ENCODE measurements at places on chromosomes 3 and 15. TPM values are rescaled to one million over a fixed set of nuclear protein-coding genes. Genes with fewer than 3 reads are reported as not detected.

The CCDC54 gene
- not detected for total RNA-seq

The OPA1 gene
- 76.4 TPM for total RNA-seq

The TTC23 gene
- total RNA-seq = 25.9 TPM

The PIGZ gene
- 2.4 TPM for total RNA-seq

The AGBL1 gene
- total RNA-seq = not detected

The SRGAP3 gene
- under 0.01 TPM for total RNA-seq

The FYCO1 gene
- total RNA-seq = 18.9 TPM

The SMAD6 gene
- 25.6 TPM for total RNA-seq

The FSTL1 gene
- total RNA-seq = 542 TPM

The RARB gene
- 51.6 TPM for total RNA-seq

The GTF2A2 gene
- 25.5 TPM for total RNA-seq

The RASGRF1 gene
- not detected for total RNA-seq

The GASK1A gene
- 0.38 TPM for total RNA-seq

The WDR93 gene
- total RNA-seq = under 0.01 TPM

The ANKRD34C gene
- not detected for total RNA-seq

The EPHB1 gene
- 0.81 TPM for total RNA-seq

The SHC4 gene
- 0.54 TPM for total RNA-seq

The SLC38A3 gene
- not detected for total RNA-seq

The SCN5A gene
- 3.7 TPM for total RNA-seq

The CLDN18 gene
- not detected for total RNA-seq

The ALDH1A2 gene
- total RNA-seq = 5.6 TPM

The HTR3E gene
- total RNA-seq = not detected

The ACTRT3 gene
- 4.3 TPM for total RNA-seq

The ZMYND10 gene
- total RNA-seq = 0.36 TPM

The PTH1R gene
- 0.18 TPM for total RNA-seq

The ZIC4 gene
- not detected for total RNA-seq

The HESX1 gene
- total RNA-seq = 0.19 TPM

The HRG gene
- total RNA-seq = not detected

The SNURF gene
- 74.3 TPM for total RNA-seq

The SCN11A gene
- total RNA-seq = 0.09 TPM

The SPESP1 gene
- total RNA-seq = 1.0 TPM

The ERICH6 gene
- total RNA-seq = not detected

The LMOD3 gene
- total RNA-seq = not detected

The MORC1 gene
- not detected for total RNA-seq

The TRIM42 gene
- not detected for total RNA-seq

The SST gene
- total RNA-seq = not detected

The CHRD gene
- 0.28 TPM for total RNA-seq

The SNTN gene
- not detected for total RNA-seq

The THSD4 gene
- total RNA-seq = 20.1 TPM

The CCR8 gene
- not detected for total RNA-seq

The ALS2CL gene
- 8.5 TPM for total RNA-seq

The LSMEM2 gene
- total RNA-seq = not detected

The IL5RA gene
- total RNA-seq = not detected

The PTX3 gene
- 407 TPM for total RNA-seq

The RNU5B-1 gene
- total RNA-seq = not detected

The ITIH1 gene
- not detected for total RNA-seq

The CCR3 gene
- total RNA-seq = not detected

The ADPGK gene
- total RNA-seq = 42.1 TPM

The CACNA1D gene
- 0.09 TPM for total RNA-seq
